ENCODE measurements at places on chromosomes 5 and 9.

GRCh38 chr5:58961631-58962280, 378.9 kb downstream of the RAB3C start:
- no peak for DNase-seq

GRCh38 chr5:1108023-1108864, 3.6 kb downstream of the SLC12A7 start:
- DNase-seq = no peak

DNA sequence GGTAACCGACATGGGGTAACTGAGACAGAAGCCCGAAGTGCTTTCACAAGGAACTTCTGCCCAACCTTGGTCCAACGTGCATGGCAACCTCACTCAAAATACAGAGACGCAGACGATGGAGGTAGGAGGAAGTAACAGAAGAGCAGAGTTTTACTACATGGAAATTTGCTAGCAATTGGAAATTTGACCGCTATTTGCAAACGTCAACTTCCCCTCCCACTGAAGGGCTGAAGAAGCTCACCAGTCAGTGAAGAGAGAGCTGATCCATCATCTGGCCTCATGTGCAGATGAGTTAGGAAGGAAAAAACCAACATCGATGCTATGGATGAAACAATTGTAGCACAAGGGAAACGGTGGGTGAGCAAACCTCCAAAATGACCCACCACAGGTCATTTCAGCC, 196.7 kb downstream of the RGS3 start:
- DNase-seq = no peak

DNA sequence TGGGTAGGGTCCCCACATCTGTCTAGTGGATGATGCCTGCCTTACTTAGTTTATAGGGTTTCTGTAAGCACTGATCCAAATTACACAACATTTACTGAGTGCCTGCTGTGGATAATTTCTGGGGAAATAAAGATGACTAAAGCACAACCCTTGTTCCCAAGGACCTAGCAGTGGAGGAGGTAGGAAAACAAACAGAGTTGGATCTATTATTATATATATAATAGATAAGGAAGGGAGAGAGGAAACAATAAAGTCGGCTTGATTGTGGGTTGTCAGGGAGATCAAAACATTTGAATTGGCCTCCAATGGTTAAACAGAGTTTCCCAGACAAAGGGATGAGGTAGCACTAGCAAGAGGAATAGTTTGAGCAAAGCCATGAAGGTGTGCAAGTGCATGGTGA, 14.0 kb downstream of the IL33 start:
- no peak for DNase-seq

All from AG09309 (cell line).